ENCODE measurements at places on chromosomes 2 and 18.
A peak's percentile ranks its signal among the peaks of the same experiment; 100 is the strongest.

DNA sequence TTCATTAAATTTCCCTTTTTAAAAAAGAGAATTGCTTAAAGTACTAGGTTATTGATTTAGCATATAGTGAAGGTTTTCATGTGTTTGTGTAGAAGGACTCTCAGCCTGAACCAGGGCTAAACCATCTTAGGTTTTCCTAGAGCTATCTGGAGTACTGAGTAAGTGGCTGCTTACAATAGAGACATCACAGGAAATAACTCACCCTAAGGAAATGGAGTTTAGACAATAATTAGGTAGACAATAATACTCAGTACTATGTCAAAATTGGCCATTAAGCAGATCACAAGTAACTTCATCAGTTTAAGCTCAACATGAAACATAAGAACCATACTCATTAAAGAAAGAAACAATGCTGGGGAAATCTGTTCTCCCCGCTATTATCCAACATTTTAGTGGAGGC, 240.0 kb downstream of the RND3 start:
- no peak for DNase-seq

- no peak for DNase-seq
These were observed 152.0 kb upstream of the ZEB2 start for GRCh38 chr2:144671695-144672455.

DNA sequence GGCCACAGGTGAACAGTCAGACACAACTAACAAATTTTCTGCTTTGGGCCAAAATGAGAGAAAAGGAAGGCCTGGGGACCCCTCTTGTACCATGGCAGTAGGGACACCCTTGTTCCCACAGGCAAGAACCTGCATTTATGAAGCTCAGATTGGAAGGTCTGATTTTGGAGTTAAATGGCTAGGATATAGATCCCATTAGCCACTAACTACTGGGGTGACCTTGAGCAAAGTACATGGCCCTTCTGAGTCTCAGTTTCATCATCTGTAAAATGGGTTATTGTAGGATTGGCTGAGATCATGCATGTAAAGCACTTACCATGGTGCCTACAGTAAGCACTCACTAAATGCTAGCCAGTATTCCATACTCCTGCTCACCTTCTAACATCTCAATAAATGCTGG, 101.6 kb upstream of the DAPL1 start:
- no peak for DNase-seq

- peak; percentile 35 for DNase-seq
These were observed 117.5 kb downstream of the CD226 start for GRCh38 chr18:69830189-69830588.

DNA sequence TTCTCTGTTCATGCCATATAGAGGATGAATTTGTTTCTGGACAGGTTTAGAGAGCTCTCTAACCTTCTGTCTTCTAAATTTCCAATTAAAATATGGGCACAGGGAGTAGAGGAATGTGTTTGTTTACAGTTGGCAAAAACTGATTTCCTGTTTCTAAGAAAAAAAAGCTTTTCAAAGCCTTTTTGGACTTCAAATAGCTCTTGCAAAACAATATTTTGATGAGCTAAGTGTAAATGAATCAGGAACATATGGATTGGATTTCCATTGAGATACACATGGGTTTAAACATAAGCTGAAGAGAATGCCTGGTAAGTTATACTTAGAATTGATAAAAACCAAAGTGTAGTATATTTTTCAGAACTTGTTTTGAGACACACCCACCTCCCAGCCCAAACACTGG, 677.5 kb downstream of the NYAP2 start:
- no peak for DNase-seq
